ENCODE measurements at places on chromosomes 12 and 14.

DNA sequence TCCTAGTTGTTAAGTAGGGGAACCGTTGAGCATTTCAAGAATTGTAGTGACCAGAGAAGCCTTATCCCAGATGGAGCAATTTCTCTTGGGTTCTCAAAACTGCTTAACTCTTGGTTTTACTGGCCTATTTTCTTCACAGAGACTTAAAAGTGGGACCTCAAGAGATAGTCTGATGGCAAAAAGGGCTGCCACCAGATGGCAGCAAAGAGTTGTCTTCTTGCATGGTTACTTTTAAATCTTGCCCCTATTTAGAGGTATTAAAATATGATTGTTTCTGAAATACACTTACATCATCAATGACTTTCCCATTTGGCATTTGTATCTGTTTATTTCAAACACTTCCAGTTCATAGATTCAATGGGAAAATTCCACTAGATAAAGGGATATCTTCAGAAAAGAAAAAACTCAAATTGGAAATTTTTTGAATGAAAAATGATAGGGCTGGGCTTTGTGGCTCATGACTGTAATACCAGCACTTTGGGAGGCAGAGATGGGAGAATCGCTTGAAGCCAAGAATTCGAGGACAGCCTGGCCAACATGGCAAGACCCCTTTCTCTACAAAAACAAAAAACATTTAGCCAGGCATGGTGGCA is 69.9 kb upstream of the CNTN1 start:
- no peak for DNase-seq

DNA sequence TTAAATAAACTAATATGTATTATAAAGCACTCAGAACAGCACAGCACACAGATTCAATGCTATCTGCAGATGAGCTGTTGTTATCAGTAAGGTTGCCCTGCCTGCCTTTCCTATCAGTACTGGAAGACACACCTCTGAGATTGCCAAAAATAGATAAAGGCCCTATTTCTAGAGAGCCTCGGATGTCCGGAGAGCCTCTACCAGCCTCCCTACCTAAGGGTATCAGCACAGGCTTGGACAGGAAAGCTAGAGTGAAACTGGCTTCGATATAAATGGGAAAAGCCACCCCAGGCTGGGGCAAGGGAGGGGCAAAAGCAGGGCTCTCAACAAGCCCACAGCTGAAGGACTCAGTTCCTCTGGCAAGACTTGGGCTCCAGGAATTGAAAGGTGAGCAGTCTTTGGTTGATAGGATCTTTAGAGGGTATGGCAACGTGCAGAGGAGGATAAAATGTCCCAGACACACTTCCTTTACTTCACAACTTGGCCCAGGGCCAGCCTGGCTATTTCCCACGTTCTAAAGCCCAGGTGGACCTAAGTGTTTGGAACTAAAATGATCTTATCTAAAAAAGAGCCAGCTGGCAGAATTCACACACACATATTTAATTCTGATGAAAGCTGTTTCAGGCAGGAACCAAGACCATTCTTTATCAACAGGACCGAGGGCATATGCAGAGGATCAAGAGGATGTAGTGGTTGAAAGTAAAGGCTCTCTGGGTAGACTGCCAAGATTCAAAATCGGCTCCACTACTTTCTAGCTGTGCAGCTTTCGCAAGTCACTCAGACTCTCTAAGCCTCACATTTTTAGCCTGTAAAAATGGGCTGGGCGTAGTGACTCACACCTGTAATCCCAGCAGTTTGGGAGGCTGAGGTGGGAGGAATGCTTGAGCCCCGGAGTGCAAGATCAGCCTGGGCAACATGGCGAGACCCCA is 37.8 kb upstream of the ITPR2 start:
- DNase-seq = peak; percentile 64

GRCh38 chr12:42571327-42572009 is 18.1 kb downstream of the PRICKLE1 start:
- no peak for DNase-seq

DNA sequence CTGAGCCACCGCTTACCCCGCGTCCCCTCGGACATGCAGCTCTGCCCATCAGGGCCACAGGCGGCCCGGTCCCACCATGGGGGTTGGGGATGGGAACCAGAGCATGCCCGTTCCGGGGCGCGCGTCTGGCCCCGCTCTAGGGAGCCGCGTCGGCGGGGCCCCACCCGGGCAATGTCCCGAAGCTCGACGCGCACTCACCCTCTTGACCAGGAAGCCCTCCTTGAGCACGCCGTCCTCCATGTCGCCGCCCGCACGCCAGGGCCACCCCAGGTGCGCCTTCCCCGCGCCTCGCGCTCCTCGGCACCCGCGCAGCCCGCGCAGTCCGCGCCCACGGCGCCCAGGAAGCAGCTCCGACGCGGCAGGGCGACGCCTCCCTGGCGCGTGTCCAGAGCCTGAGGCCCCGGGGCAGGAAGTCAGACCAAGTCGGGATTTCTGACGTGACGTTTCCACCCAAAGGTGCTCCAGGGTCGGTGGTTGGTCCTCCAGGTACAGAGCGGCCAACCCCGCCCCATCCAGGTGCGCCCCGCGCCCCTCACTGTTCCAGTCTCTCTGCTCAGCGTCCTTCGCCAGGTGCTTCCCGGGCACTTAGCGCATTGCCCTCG is at the start of gene PLEK2:
Gene PLEK2 (minus strand): TSS at position 346 of the 602 bp plus-strand sequence. CDS start 106 bp downstream, at position 240.
- DNase-seq = no peak

- DNase-seq = no peak
Measured at GRCh38 chr14:102075155-102075554, 11.7 kb downstream of the HSP90AA1 start.

- no peak for DNase-seq
Measured at GRCh38 chr12:124605883-124606774, 38.7 kb upstream of the NCOR2 start.

DNA sequence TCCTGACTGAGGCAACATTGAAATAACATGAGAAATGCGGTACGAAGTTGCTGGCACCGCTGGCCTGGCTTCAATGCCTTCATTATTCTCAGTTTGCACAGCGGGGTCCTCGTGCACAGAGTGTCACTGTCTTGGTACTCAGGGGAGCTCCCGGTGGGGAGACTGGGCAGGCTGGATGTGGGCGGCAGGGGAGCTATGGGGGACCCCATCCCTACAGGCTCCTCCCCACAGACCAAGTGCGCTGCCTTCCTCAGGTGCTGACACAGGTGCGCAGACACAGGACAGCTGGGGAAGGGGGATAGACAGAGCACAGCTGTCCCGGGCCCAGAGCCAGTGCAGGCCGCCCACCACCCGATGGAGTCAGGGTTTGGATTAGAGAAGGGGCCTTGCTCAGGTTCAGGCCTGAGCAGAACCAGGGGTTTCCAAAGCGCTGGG is 270.1 kb downstream of the ADGRD1 start:
- DNase-seq = no peak

GRCh38 chr14:89379891-89380820 is 36.9 kb downstream of the FOXN3 start:
- DNase-seq = no peak

DNA sequence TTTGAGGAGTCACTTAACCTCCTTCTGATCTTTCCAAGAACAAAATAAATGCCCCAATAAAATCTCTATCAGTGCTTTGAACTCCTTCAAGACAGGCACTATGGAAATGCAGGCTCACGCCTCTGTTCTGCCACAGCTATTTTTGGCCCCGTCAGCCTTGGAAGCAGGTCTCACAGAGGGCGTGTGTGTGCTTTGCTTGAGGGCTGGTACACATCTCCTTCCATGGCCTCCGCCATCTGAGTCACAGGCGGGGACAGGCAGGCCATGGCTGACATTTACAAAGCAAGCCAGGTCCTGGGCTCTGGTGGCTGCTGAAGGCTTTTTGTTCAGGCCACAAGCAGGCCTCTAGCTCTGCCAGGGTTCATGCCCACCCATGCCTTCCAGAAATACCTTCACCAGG is 16.0 kb downstream of the PRIMA1 start:
- DNase-seq = no peak

DNA sequence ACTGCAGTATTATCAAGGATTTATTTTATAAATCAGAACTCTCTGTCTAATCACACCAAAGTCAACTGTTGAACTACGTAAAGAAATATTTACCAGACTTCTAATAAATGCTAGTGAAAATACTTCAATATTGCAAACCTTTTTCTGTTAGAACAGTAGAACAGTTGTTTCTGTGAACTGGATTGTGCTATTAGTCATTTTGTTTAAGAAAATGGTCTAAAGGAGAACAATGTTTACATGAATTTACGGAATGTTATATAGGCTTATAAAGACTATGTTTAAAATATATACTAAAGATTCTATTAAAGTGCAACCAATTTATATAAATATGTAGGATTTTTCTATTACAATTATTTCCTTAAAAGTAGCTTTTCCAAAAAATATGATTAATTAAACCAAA is 471.4 kb downstream of the FSCB start:
- DNase-seq = no peak

GRCh38 chr12:124170760-124171159 is 124.1 kb upstream of the RFLNA start:
- DNase-seq = no peak

DNA sequence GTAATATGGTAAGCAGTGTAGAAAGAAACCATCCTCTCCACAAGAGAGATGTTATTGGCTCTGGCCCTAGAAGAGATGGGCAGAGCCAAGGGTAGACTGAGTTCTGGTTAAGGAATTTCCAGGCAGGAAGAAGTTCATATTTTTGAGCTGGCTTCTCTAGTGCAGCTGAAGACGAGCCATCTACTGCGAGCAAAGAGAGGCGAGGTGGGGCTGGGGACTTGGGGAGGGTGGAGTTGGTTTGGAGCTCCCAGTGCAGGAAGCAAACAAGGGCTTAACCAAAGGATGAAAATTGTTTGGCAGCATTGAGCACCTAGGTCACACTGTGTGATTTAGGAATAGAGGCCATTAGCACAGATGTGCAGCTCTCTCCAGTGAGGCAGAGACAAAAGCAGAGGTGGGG is 239.6 kb downstream of the ZFP36L1 start:
- no peak for DNase-seq

DNA sequence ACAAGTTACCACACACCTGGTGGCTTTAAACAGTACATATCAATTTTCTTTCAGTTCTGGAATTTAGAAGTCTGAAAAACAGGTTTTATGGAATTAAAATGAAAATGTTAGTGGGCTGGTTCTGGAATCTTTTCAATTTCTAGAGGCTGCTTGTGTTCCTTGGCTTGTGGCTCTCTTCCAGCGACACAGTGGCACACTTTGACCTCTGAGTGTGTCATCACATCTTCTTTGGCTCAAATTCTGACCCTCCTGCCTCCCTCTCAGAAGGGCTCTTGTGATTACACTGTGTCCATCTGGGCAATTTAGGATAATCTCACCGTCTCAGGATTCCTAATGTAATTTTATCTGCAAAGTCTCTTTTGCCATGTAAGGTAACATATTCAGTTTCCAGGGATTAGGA is 170.0 kb downstream of the PLCZ1 start:
- no peak for DNase-seq

- DNase-seq = peak; percentile 73
Measured at GRCh38 chr14:37150414-37150813, 22.0 kb downstream of the SLC25A21 start.

DNA sequence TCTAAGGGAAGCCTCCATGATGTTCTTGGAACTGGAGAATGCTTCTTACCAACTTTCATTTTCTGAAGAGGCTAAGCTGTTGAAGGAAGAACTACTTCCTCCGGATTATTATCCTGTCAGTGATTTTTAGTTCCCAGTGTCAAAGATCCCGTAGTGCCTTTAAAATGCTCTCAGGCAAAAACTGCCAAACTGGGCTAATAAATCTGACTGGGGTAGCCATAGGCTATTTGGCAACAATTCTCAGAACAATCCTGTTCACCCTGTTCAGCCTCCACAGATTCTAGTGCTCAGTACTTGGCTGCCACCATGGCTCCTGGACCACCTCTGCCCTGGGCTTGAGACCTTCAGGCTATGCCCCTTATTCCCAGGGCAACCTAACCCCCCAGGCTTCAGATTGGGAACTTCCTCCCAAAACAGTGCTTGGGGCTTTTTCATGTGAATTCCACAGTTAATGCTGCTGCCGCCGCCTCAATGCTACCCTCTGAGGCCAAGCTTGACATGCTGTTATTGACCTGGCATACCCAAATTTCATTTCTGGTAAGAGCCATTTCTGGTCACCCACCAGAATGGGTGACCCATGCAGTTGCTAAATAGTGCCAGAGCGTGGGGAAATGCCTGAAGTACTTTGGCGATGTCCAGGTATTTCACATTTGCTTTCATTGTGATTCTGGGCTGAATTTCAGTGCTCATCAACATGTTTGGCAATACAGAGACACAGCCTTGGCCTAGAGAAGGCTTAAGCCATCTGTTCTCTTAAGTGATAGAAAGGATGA is 110.0 kb upstream of the ARHGAP5 start:
- DNase-seq = no peak

DNA sequence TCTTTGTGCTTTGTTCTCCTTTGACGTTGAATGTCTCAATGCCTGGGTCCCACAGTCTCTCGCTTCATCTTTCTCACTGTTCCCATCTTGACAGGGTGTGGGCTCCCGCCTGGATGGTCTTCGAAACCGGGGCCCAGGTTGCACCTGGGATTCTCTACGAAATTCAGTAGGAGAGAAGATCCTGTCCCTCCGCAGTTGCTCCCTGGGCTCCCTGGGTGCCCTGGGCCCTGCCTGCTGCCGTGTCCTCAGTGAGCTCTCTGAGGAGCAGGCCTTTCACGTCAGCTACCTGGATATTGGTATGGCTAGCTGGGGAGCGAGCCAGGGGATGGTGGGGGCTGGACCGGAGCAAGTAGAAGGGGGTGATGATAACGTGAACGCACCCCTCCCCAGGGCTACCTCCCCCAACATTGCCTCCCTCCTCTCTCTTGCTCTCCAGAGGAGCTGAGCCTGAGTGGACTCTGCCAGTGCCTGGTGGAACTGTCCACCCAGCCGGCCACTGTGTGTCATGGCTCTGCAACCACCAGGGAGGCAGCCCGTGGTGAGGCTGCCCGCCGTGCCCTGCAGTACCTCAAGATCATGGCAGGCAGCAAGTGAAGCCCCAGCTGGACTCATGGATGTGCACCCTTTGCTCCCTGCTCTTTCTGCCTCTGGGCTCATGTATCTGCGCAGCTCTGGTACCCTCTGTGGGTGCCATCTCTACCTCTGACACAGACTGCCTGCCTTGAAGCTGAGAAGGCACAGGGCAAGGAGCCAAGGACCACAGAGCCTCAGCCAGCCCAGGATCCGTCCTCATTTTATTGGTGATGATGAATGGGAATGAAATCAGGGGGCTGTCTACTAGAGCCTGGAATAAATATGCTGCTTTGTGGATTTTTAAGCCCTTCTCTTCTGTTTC is 1.5 kb downstream of the NPFF start:
- DNase-seq = no peak

DNA sequence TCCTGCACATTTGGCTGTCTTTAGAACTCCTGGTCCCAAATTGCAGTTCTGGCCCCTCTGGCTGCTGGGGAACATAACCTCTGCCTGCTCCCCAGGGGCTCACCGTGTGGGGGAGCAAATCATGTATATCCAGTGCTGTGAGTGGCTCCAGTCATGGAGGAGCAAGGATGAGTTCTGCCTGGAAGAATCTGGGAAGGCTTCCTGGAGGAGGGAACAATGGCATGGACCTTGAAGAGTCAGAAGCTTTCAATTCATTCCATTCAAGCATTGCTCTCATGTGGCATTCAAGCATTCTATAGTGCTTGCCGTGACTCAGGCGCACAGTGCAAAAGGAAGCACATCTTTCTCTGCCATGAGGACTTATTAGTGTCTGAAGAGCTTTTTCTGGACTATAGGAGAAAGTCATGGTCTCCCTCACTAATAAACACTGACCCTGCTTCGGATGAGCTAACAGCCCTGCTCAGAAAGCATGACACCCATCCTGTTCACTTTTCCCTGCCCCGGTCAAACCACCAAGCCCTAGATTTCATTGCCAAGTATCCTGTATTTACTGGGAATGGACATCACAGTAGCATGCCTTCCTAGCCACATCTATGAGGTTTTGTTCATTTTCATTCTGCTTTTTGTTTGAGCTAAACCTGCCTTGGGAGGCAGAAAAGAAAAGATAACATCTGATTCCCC is 3.5 kb downstream of the IFI27 start:
- no peak for DNase-seq

- no peak for DNase-seq
Measured at GRCh38 chr14:101564819-101565698, 3.8 kb downstream of the DIO3 start.
